ENCODE measurements at places on chromosomes 2 and 18.
A peak's percentile ranks its signal among the peaks of the same experiment; 100 is the strongest.

- no peak for ATAC-seq
Observed at GRCh38 chr2:61055557-61055956, 10.1 kb upstream of the SANBR start.

DNA sequence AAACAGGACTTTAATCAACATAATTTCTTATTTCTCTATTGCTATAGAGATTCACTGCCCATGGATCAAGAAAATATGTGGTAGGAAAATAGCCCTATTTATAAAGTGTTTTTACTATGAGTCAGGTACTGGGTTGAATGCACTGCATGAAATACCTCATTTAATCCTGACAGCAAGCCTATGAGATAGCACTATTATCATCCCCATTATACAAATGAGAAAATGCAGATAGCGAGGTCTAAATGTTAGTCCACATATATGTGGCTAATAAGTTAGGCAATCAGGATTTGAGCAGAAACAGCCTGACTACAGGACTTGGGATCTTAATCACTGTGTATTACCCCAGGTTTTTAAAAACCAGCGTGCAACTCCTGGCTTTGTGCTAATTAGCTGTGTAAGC, 8.5 kb upstream of the LYPD1 start:
- no peak for ATAC-seq

DNA sequence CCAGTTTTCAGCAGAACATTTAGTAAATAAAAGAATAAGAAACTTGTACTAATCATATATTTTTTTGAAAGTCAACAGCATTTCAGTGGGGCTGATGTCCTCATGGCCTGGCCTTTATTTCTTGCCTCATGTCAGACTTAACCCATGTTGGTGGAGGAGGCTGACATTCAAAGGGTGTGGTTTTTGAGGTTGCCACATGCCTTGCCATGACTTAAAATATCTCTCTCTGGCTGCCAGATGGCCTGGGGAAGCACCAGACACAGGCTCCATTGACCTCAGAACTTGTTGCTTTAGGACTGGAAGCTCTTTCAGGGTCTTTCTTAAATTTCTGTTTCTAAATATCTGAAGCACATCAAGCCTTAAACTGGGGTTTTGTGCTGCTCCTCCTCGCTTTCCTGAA, 32.5 kb upstream of the CD28 start:
- no peak for ATAC-seq

DNA sequence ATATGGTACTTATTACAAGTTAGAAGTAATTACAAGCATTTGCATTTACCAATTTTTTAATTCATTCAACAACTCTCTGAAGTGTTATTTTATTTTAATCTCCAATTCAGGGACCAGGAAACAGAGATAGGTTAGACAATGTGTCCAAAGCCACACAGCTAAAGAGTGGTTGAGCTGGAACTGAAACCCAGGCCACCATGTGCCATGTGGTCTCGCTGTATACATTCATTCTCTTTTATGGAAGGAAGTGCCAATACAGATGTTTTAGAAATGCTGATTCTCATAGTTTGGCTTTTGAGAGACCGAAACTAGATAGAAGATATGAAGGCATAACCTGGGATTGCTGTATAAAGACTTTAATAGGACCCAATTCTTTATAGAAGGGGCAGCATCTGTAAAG, 684.6 kb upstream of the ID2 start:
- no peak for ATAC-seq

GRCh38 chr2:61710711-61711110, 143.1 kb downstream of the FAM161A start:
- ATAC-seq, result no peak

- no peak for ATAC-seq
Observed at GRCh38 chr18:31156821-31157763, 5.6 kb downstream of the DSC1 start.

- no peak for ATAC-seq
Observed at GRCh38 chr18:33751613-33752221, 173.7 kb downstream of the ASXL3 start.

DNA sequence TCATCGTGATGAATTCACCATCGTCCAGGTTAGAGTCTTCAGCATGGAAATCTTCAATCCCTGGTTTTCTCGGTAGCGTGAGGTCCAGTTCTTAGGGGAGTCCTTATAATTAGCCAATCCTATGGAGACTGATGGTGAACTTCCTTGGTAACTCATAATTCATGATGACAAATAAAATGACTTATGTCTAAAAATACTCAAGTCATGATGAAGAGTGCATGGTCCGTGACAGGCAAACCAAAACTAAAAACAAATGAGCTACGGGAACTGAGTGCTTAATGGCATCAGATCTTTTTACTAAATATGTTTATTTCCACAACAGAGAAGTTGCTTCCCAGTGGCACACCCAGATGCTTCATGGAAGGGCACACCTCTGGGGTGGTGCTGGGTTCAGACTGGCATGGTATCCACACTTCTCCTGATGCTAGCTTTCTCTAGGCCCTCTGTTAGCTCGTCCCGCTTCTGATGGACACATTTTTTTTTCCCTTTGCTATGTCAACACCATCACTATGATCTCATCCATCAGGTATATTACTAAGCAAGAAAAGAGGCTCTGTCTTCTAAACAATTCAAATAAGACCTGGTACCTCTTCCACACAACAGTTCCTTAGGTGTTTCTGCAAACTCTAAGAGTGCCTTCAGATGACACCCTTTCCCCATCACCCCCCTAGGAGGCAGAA, 92.8 kb upstream of the NEDD4L start:
- no peak for ATAC-seq

GRCh38 chr2:220785178-220785577, 786.9 kb downstream of the EPHA4 start:
- ATAC-seq, result no peak

- no peak for ATAC-seq
Observed at GRCh38 chr2:37866171-37866934, 58.7 kb upstream of the RMDN2 start.

- no peak for ATAC-seq
Observed at GRCh38 chr18:21629089-21629832, 17.1 kb downstream of the SNRPD1 start.

GRCh38 chr18:22930089-22930713, 2.9 kb upstream of the RBBP8 start:
- peak; percentile 33 for ATAC-seq

DNA sequence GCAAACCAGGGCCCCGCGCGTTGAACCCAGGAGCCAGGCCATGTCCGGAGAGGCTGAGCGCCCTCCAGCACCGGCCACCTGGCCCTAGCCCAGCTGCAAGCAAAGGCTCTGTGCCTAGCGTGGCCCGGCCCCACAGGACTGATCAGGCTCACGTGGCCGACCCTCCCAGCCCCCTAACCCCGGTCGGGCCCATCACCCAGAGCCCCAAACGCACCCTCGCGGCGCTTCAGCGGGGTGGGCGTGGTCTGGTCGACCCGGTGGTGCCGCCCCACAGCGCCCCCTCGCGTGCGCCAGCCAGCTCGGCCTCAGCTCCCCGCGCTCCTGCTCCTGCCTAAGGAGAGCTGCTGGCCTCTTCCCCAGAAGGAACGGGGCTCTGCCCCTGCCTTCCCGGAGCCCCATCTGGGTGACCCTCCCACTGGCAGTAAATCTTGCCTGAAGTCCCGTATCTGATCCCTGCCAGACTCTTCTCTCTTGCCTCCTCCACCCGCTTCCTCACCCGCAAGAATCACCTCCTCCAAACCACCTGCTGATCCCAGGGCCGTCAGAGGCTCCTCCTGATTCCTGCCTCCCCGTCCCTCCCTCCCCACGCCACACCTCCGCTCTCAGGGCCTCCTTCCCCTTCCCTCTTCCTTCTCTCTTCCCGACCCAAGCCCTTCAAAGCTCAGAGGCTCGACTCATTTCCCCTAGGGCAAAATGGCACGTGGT, 12.3 kb upstream of the TEX51 start:
- no peak for ATAC-seq

- ATAC-seq, result no peak
Observed at GRCh38 chr2:8053216-8053615, 628.6 kb upstream of the ID2 start.

- peak; percentile 62 for ATAC-seq
Observed at GRCh38 chr2:227655454-227655853, 11.2 kb upstream of the SCYGR5 start.

DNA sequence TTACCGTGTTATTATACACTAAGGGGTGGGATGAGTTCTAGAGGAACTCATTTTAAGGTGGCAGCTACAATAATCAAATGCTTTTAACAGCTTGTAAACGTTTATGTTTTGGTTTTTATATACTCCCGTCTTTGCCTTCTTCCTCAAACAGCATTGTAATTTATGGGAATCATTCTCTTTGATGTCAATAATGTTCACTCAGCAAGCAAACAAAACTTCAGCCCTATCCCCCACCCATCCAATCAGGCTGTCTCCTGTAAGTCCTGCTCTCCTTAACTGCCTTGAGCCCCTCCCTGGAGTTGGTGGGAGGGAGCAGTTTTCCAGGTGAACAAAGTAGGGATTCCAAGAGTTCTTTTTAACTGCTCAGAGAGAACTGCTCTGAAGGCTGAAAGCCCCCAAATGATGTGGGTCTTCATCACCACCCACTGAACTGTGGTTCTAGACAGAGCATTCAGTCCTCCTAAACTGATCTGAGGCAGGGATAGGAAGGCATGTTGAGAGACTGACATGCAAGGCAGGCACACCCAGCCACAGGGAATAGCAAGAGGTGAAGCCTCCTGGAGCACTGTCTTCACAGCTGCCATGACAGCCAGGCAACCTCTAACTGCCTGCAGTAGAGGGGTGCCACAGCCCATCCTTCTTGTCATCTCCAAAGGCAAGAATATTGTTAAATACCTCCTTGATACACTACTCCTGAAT, 17.5 kb downstream of the MYO5B start:
- ATAC-seq, result no peak

- no peak for ATAC-seq
Observed at GRCh38 chr18:35491700-35492077, 6.1 kb downstream of the INO80C start.

- no peak for ATAC-seq
Observed at GRCh38 chr2:66651295-66651694, 216.4 kb downstream of the MEIS1 start.

DNA sequence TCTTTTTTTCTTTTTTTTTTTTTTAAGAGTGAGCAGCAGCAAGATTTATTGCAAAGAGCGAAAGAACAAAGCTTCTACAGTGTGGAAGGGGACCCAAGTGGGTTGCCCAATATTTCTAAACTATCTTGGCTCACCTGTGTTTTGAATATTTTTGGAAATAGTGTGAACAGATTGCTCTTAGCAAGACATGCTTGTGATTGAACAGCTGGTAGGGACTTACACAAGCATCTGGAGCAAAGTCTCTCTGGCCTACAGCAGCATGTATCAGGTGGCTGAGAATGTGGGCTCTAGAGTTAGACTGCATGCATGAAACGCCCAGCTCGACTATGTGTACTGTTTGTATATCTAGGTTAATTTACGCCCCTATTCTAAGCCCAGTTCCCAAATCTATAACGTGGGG, 40.3 kb upstream of the FBXO11 start:
- no peak for ATAC-seq

- no peak for ATAC-seq
Observed at GRCh38 chr2:117086943-117087250, 727.6 kb upstream of the DDX18 start.

GRCh38 chr2:18991177-18992168, 366.9 kb downstream of the OSR1 start:
- no peak for ATAC-seq

- ATAC-seq, result no peak
Observed at GRCh38 chr2:105573910-105574655, 170.6 kb upstream of the NCK2 start.

DNA sequence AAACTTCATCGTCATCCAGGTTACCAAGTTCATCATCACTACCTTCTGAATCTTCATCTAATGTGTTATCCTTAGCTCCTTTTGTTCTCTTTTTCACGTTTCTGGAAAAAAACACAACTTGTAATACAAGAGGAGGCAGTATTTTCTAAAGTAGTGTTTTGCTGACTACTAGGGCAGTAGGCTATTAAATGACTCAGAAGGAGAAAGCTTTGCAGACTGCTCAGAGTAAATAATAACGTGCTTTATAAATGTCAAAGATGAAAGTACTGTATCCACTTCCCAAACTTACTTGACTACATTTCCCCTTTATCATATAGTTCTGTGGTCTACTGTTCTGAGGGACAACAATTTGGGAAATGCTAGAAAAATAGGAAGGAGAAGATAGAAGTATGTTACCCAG, 15.6 kb downstream of the CEBPZOS start:
- no peak for ATAC-seq
